ENCODE measurements at places on chromosomes 2 and 18.

GRCh38 chr18:57869221-57869620, 66.1 kb upstream of the ATP8B1 start:
- no peak for DNase-seq

GRCh38 chr18:50374220-50374752, 560 bp upstream of the SKA1 start:
- DNase-seq = no peak

DNA sequence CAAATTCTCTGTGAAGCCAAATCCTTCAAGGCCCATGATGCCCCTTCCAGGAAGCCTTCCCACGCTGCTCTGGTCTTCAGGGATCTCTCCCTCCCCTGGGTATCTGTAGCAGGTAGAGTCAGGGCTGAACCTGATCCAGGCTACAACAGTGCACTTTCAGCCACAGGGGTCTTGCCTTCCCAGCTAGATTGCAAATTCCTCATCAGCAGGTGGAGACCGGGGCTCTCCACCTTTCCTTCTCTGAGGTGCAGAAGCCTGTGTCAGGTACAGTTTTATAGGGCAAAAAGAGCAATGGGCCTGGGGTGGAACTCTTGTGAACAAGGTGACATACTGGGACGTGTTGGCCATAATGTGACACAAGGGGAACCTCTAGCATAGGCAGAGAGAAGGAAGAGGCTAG, 312.9 kb downstream of the MYCN start:
- no peak for DNase-seq

GRCh38 chr18:35348001-35348400, 3.8 kb upstream of the ZNF24 start:
- no peak for DNase-seq

- no peak for DNase-seq
These were observed 137.3 kb downstream of the TWIST2 start for GRCh38 chr2:238985041-238985729.

DNA sequence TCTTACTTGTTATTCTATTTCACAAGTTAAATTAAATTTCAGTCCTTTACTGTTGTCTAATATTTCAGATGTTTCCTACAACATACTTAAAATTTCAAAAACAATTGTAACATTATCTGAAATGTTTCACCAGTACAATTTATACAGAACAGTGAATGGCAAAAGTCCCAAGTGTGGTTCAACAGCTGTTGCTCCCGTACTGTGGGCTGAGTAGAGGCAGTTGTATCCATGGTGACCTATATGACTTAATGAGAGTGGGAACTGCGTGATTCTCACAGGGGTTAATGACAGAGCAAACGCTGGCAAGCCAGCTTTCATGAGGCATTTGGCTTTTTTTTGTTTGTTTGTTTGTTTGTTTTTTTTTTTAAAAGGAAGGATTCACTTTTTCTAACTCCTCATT, 5.3 kb upstream of the PLCL1 start:
- no peak for DNase-seq
